CMK (cell line): ENCODE measurements at places on chromosomes 12 and 14.

DNA sequence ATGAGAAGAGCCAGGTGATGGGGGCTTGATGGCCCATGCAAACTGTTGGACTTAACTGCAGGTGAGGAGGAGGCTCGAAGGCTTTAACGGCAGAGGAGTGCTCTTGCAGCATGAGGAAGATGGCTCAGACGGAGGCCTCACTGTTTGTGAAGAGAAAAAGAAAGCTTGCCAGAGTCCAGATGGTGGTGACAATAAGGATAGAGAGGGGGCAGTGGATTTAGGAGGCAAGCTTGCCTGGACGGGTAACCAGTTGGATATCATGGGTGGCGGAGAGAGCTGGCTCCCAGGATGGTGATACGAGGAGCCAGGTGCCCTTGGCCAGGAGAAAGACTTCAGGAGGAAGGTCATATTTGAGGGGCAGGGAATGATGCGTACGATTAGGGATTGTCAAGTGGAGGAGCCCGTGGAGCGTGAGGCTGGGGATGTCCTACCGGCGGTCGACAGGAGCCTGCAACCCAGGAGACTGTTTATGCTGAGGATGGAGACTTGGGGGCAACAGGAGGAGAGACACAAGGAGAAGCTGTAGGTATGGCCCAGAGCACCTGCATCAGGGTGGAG is 71.8 kb downstream of the CACNA1C start:
- DNase-seq = no peak

GRCh38 chr14:36320200-36320896 is at the start of gene MBIP:
Gene MBIP, minus strand, starts transcription at chr14:36320637. Its CDS starts 49 bp downstream, at chr14:36320588.
- peak; percentile 79 for DNase-seq

DNA sequence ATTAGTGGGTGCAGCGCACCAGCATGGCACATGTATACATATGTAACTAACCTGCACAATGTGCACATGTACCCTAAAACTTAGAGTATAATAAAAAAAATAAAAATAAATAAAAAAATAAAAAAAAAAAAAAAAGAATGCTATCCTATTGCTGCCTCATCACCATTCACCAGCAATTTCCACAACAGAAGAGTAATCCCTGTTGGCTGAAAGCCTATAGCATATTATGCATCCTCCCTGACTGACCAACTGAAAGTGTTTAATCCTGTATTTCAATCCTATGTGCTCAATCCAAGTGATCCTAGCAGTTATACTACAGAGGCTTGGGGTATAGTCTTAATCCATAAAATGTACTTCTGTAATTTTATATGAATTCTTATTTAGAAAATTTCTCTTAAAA is 18.5 kb downstream of the DICER1 start:
- no peak for DNase-seq

GRCh38 chr12:75571656-75572205 is 60.3 kb upstream of the KRR1 start:
- no peak for DNase-seq
